Central memory CD4-positive, alpha-beta T cell (primary cell): ENCODE measurements at places on chromosomes 5 and 9.

DNA sequence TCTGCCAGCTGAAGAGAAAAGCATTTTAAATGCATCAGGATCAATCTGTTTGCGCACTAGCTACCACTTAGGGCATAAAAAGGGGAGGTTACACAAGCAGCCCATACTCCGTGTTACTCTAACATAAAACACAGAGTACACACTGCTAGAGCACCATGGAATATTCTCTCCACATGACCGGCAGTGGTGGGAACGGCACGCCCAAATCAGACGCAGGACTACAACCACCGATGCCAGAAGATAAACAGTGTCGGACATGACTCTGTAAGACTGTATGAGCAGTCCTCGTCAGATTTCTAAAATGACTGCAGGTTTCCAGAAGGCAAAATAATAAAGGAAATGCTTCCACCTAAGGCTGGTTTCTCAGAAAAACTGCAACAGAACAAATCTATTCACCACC is 40.0 kb downstream of the CDK5RAP2 start:
- DNase-seq = no peak

- DNase-seq = no peak
Measured at GRCh38 chr5:141182248-141182647, at the start of gene PCDHB16. TSS of gene PCDHB16 (plus strand) at chr5:141182387. CDS start at chr5:141182560, 173 bp downstream.

DNA sequence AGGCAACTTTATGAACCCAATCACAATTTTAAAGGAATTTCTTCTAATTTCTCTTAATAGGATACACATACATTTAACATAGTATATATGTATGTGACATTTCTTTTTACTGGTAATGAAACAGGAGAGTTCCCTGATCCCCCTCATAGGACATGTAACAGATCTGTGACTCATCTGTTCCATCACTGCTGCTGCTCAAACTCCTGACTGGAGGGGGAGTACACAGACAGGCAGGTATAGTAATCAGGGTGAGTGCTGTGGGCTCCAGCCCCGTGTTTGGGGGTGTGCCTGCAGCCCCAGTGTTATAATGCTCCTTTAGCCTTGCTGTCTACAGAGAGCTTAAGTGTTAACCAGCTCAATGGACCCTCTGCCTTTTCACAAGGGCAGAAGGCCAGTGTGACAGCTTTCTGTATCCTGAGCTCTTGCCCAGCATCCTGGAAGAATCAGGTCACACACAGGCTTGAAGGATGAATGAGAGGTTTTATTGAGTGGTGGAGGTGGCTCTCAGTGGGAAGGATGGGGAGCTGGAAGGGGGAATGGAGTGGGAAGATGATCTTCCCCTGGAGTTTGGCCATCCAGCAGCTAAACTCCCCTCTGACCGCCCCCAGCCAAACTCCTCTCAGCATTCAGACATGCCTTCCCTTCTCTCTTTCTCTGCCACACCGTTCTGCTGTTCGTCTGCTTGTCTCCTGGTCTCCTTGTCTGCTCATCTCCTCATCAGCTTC is 161.3 kb downstream of the ZNF608 start:
- DNase-seq = no peak

GRCh38 chr9:14722391-14723035 is at the start of gene CER1:
TSS of gene CER1 (minus strand) at chr9:14722733. CDS start at chr9:14722672, 61 bp downstream.
- no peak for DNase-seq

GRCh38 chr9:129491487-129491855 is 129.4 kb downstream of the C9orf50 start:
- no peak for DNase-seq

DNA sequence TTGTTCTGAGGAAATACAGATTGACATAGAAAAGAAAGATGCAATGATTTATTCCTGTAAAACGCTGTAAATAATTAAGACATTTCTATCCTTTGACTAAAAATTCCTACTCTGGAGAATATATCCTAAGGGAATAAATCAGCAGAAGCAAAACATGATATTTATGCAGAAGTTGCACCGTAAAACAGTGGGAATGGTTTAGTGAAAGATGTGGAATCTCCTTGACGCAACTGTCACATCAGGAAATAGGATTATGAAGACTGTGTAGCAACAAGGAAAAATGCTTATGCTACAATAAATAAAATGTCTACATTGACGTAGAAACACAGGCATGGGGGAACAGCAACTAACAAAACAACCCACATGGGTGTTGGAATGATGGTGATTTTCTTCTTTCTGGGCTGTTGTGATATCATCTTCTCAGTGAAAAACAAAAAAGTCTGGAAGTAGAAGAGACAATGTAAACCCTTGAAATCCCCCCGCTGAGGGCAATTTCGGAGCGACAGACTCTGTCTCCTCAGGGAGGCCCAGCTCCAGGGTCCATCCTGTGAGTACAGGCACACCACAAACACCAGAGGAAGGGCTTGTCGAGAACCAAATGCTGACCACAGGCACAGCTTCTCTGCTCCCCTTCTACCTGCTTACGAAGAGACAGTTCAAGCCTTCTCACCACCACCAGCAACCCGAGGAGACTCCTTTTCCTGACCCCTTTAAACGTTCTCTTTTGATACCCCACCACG is 25.2 kb downstream of the COL23A1 start:
- DNase-seq = no peak

DNA sequence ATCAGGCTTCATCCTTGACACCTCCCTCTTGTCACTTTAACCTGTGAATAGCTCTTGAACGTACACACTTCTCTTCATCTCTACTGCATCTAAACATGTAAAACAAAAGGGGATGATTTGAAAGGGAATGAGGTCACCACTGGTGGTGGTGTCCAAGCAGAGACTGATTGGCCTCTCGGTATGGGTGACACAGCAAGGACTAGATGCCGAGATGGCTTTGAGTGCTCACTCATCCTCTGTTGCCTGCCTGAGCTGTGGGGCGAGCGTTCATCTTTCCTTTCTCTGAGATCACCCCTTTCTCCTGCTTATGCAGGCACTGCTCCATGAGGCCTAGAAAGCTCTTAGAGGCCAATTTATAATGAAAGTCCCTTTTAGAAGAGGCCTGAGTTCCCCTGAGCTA is 51.9 kb downstream of the SEC61B start:
- no peak for DNase-seq

DNA sequence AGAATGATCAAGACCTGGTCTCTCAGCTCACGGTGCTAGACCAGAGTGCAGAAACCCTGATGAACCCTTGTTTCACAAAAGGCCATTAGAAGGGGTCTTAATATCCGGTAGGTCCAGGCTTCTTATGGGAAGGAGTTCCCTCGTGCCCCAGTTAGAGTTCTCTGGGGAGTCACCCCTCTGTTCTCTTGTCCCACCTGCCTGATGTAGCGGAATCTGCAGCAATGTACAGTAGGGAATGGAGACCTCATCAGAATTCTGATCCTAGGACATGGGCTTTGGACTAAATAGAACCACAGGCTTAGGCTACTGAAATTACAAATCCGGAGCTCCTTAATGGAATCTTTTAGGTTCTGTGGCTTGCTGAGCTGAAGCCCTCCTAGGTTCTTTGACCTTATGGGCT is 243.6 kb upstream of the IRX2 start:
- no peak for DNase-seq

DNA sequence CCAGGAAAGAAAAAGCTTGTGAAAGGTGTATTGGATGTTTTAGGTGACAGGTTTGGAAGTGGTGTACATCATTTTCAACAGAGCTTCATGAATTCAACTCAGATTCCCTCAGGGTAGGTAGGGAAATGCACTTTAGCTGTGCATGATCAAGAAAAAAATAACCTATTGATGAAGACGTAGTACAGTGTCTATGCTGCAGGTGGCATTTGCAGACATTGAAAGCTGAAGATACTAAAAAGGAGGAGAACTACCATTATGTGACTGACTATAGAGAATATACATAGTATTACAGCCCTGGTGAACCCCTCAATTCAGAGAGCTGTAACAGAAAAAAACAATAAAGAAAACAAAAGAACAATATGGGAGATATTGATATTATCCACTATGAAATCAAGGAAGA is 2344.7 kb upstream of the ACO1 start:
- no peak for DNase-seq

DNA sequence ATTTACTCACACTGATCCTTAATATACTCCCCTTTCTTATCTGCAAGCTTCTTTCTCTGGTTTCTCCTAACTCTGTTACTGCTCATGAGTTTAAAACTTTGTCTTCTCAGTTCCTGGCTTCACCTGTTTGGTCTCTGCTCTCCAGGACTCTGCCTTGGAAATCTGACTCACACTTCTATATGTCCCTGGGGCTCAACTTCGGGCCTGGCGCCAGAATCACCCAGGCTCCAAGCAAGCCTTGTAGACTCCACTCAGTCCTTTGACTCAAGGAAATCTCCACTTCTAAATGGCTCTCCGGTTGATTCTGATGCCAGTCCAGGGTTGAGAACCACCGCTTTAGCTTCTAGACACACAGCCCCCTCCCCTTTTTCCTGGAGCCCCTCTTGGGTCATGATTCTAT is 57.8 kb downstream of the TMC1 start:
- no peak for DNase-seq

- no peak for DNase-seq
Measured at GRCh38 chr5:33300209-33300742, 140.5 kb upstream of the TARS1 start.

DNA sequence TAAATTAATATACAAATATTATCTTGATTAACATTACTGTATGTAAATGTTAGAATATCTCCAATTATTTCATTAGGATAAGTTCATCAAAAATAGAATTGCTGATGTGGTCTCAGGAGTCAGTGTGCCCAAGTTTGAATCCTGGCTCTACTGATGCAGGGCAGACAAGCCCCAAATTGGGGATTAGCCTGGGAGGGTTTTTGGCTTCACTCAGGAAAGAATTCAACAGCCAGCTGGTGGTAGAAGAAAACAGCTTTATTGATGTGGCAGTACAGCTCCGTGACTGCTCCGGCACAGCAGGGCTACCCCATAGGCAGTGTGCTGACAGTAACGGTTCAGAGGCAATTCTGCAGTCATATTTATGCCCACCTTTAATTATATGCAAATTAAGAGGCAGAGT is 32.5 kb downstream of the COL27A1 start:
- no peak for DNase-seq

- DNase-seq = no peak
Measured at GRCh38 chr5:14469551-14470377, 111.8 kb upstream of the OTULINL start.

GRCh38 chr5:36172599-36172998 is 20.7 kb downstream of the SKP2 start:
- DNase-seq = no peak

DNA sequence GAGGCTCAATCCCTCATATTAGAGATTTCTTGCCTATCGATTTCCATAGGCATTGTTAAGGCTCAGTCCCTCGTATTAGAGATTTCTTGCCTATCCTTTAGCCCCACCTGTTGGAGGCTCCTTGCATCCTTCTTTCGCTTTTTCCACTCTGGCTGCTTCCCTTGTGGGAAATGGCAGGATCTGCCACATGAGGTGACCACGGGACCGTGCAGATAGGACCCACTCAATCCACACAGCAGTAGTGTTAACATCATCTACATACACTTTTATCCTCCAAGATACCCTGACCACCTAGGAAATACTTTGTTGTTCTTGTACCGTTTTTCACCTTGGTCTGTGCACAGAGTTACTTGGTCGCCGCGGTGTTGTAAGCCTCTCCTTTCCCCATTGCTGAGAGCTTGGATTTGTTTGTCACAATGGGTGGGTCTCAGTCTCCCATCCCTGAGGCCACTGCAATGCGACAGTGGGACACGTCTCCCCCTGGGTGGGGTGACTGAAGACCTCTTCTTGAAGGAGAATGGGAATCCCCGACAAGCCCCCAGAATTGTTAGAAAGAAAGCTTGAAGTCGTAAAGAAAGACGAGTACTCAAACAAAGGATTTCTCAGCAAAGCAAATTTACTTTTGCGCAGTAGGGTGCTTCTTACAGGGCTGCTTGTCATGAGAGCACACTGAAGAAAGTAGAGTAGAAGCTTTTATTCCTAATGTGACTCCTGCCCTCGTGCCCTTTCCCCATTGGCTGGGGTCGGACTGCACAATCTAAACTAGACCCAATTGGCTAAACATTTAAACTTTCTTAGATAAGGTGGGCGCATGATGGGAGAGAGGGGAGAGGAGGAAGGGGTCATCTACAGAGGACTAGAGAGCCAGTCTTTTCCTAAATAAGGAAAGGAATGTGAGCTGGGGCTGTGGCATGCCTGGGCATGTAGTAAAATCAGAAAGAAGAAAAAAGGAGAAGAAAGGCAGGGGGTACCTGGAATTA is 19.8 kb downstream of the IFT74 start:
- DNase-seq = no peak

DNA sequence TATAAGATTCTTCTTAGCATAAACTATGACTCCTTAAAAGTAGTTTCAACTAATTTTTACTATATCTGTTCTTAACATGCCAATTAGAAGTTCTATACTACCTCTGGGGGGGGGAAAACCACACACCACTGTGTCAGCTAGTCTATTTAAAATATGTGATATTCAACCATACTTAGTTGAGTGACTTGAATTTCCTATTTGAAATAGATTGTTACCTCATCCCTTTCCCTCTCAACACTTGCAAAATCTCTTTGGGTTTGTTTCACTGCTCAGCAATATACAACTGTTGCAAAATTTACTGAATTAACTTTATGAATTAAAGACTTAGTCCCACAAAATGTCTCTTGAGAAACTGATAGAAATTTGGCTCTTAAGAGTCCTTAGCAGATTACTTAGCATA is 151.1 kb upstream of the POU5F2 start:
- no peak for DNase-seq

DNA sequence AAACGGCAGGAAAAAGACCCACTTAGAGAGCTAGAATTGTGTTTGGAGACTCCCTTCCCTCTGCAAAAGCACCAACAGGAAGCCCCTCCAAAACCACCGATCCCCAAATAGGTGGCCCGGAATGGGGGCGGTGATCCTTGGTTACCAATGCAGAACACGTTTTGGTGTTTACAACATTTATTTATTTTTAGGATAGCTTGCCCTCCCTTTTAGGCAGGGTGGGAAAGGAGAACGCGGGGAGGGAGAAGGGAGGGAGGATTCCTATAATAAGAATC is 579 bp upstream of the NTRK2 start:
- no peak for DNase-seq

DNA sequence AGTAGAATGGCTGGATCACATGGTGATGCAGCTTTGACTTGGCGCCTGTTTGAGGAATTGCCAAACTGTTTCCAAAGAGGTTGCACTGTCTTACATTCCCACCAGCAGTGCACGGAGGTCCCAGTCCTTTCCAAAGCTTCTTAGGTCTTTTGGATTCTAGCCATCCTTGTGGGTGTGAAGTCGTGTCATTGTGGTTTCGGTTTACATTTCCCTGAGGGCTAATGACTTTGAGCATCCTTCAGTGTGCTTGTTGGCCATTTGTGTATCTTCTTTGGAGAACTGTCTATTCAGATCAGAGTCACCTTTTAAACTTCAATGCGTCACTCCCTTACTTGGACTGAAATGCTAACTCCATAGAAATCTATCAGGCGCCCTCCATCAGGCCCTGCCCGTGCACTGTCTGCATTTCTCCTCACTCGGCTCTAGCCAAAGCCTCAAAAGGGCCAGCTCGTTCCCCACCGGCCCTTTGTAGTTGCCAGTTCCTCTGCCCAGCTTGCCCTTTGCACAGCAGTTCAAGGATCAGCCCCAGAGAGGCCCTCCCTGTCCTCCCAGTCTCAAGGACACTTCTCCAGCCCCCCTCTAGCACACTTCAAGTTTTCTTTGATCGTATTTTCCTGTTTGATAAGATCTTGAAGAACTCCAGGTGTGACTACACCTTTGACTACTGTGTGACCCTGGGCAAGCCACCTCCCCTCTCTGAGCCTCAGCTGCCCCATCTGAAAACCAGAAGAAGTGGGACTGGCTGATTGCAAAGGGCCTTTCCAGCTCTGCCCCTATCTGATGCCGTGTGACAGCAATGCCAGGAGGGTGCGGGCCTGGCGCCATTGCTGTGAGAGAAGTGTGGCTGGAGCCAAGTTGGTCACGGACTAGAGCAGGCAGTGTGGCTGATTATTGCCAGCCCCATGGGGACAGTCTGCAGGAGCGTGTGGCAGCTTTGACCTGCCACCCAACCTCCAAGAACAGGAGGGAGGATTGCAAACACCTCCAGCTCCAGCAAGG is 5.6 kb downstream of the HRH2 start:
- DNase-seq = no peak
